ENCODE measurements at places on chromosomes 1 and 21.

- no peak for DNase-seq
These were observed 137.6 kb upstream of the SGIP1 start for GRCh38 chr1:66396212-66396890.

- no peak for DNase-seq
These were observed 52.3 kb upstream of the IKBKE start for GRCh38 chr1:206417774-206418614.

DNA sequence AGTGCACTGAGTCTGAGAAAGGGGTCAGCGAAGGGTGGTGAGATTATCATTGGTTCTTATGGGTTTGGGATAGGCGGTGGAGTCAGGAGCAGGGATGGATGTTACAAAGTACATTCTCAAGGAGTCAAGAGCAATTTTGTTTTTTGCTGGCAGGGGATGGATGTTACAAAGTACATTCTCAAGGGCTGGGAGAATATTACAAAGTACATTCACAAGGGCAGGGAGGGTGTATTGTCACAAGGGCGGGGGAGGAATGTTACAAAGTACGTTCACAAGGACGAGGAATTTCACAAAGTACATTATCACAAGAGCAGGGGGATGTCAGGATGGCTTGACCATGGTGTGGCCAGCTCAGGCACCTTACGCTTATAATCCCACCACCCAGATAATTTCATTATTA is 59.3 kb upstream of the FAM89A start:
- DNase-seq, result no peak

DNA sequence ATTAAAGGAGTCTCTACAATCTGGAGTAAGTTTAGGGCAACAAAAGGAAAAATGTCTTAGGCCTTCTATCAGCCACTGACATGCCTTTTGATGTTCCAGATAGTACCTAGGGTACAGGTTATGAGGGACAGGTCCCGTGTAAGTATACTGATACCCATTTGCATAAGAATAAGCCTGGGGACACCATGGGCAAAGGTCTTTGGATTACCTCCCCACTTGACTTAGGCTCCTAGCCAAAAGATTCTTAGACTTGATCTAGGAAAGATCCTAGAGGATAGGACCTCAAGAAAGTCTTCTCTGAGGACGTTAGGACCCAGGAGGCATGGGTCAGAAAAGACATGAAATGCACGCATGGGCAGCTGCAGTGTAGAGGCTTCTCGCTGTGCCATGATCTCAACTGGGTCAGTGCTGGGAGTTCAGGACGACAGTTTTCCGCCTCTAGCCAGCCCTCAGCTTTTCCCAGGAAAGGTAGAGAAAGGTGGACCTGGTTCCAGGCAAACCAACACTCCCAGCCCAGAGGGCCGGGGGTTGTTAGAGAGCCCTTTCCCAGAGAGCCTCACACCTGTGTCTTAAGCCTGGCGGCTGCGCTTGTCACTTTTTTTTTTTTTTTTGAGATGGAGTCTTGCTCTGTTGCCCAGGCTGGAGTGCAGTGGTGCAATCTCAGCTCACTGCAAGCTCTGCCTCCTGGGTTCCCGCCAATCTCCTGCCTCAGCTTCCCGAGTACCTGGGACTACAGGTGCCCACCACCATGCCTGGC is 26.6 kb downstream of the MSTO1 start:
- DNase-seq, result no peak

- no peak for DNase-seq
These were observed 10.8 kb upstream of the CDA start for GRCh38 chr1:20578062-20578461.

DNA sequence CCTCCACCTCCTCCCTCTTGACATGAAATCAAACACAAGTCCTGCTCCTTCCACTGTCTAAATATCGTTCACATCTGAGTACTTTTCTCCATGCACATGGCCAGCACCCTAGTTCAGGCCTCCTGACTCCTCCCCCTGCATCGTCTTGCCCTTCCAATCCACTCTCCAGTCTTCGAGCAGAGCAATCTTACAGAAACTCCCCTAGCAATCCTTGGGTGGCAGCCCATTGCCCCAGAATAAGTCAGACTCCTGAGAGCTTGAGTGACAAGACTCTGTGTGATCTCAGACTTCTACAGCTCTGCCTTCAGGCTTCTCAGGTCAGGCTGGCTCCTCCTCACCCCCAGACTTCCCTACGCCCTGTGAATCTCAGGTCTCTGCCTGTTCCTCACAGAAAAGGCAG is 5.5 kb downstream of the SH2D2A start:
- no peak for DNase-seq

GRCh38 chr1:8028571-8028910 is 2.4 kb upstream of the ERRFI1 start:
- no peak for DNase-seq

DNA sequence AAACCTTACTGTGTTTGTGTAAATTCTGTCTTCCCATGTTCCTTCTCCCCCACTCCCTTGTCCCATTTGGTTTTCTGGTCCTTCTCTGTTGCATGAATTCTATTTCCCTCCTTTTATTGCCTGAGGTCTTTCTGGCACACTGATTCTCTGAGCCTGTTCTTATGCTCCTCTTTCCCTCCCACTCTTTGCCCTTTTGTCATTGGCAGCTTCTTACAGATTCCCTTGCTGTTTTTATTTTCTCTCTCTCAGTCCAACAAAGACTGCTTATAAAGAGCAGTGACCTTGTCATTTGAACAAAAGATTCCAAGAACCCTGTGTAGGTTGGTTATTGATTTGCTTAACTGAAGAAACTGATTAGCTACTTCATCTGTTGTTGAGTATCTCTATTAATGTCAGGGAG is 49.7 kb downstream of the GPR52 start:
- no peak for DNase-seq

- no peak for DNase-seq
These were observed 561.6 kb downstream of the PLA2G4A start for GRCh38 chr1:187390215-187390818.

DNA sequence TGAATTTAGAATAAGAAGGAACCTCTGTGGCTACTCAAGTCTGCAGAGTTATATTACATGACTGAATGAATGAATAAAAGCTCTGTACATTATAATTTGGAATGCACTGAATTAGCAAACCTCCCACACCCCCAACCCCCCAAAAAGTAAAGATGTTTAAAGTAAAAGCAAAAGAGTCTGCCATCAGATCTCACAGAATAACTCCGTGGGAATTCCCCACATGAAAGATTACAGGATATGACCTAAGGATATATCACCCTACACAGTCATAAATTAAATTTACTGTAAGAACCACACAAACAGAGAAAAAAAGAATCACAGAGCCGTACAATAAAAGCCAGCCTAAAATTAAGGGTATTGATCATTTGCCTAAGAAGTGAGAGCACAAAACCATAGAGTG is 587.3 kb downstream of the PTPRC start:
- no peak for DNase-seq

DNA sequence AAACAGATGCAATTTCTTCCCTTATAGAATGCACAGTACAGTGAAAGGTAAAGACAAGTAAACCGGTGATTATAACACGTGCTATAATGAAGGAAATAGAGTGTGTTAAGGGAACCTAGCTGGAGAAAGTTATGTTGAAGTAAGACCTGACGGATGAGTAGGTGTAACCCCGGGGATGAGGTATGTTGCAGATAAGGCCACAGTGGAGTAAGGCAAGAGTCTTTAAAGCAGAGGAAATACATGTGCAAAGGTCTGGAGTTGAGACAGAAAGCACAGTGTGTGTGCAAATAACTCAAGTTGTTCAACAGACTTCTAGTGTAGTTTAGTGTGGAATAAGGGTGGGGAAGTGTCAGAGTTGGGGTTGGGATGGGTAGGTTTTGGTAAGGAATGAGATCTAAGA is 2.9 kb downstream of the DBT start:
- DNase-seq, result no peak

DNA sequence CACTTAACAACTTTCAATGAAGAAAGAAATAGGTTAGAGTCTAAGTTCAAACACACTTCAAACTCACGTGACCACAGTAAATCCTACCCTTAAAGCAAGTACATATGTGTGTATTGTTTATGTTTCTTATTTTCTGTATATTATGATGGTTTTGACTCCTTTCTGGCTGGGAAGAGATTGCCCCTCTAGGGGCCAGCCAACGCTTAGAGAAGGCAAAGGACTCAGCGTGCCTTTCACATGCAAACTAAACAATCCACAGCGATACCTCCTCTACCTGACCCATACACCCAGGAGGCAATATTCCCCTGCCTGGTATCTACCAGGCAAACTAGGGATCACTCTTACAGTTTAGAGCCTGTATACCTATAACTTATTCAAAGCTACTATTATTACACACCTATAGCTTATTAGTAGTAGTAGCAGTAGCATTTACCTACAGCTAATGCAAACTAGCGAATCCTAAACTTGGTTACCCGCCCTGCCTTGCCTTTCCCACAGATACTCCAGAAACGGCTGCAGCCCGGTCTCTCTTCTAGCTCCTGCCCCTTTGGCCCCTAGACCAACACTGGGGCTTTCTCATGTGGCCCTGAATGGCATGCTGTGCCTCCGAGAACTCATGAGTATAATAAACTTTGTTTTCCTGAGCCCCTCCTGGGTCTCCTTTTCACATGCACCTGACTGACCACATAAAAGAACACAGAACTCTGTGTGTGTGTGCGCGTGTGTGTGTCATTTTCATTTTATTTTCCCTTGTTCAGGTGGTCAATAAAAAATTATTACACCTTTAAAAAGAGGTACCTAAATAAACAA is 14.0 kb downstream of the NRIP1 start:
- DNase-seq, result no peak

All from activated CD8-positive, alpha-beta memory T cell treated with anti-CD3 and anti-CD28 coated beads, Interleukin-2, amount 50 U/mL, for 48 hours (primary cell).